SW480 (cell line): ENCODE measurements at places on chromosomes 1 and 21.

DNA sequence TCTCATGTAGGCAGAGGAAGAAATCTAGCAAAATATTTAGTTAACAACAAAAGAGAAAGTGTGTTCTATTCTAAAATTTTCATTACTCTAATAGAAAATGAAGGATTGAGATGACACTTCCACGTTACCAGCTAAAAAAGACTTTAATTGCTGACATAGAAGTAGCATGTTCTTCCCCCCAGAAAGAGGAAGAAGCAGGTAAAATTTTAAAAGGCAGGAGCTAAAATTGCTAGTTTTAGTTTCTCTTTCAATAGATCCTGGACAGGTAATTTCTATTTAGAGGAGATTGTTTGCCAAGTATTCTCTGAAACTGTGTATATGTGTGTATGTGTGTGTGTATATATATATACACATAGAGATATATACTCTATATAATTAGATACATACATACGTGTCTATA lies 248.1 kb upstream of the FMN2 start:
- DNase-seq: no peak

DNA sequence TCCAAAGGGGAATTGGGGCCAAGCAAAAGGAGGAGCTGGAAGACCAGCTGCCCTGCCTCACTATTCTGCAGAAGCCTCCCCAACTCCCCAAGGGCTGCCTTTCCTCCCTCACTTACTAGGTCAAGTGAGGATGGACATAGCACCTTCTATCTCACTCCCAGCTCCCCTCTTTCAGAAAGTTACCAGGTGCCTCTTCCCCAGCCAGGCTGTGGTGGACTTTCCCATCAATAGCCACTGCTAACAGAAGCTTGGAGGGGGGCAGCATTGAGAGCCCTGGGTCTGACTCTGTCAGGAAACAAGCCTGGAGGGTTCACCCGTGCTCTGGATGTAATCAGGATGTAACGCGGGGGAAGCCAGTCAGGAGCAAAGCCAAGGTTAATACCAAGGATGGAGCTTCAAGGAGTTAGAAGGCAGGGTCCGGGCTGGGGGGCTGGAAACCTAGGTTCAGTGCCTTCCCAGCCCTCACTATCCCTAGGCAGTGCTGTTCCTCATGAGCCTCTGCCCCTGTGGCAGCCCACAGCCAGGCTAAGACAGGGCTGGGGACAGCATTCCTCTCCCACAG lies 127.8 kb upstream of the NGF start:
- no peak for DNase-seq

DNA sequence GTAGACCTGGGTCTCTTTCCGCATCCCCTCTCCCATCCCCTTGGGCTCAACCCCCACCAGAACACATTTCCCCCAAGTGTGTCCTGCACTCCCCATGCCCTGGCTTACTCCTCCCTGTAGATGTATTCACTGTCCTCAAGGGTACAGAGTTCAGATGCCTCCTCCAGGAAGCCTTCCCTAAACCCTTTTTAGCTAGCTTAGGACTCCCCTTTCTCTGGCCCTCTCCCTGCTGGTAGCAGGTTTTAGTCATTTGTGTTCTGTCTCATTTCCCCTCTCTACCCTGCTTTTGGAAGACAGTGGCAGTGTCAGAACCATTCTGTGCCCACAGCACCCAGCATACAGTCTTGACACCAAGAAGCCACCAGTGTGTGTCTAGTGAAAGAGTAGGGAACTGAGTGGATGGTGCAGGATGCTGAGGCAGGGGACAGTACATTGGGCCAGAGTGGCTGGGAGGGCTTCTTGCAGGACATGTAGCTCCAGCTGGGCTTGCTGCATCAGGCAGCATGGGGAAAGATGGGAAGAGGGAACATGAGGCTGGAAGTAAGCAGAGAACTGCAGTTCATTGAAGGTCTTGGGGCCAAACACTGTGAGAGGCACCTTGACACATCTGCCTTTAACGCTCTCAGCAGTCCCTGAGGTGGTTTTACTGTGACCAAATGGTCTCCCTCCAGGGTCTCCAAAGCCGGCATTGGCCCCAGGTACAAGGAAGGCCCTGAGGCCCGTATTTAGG lies 2.5 kb downstream of the FOXO6 start:
- no peak for DNase-seq

DNA sequence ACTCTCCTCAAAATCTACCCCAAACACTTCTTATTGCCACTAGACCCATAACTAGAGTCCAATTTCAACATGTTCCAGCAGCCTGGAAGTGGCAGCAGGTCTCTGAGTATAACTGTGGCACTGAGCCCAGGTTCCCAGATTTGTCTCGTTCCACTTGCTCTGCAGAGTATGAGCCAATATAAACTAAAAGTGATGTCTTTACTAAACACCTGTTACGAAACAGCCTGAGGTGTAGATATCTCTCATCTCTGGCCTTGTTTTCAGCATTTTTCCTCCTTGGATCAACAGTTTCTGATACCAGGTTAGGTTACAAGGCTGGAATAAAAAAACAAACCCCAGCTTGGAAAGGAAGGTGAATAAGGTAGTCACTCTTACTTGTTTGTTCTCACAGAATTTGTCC lies 25.2 kb upstream of the PRDX6 start:
- DNase-seq: no peak

GRCh38 chr1:172085317-172085716 lies 244.0 kb downstream of the DNM3 start:
- DNase-seq: no peak

GRCh38 chr21:27464648-27465047 lies 497.8 kb upstream of the ADAMTS5 start:
- peak; percentile 91 for DNase-seq

DNA sequence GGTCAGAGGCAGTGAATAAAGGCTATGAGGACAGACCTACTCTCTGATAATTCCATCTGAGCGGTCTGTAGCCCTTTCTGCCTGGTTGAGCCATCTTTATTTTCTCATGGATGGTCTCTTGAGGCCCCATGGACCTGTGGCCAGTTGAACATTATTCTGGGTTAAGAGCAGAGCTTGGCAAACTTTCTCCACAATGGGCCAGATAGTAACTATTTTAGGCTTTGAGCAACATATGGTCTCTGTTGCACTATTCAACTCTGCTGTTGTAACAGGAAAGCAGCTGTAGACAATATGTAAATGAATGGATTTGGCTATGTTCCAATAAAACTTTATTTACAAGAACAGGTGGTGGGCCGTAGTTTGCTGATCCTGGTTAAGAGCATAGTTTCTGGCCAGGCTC lies 62.7 kb downstream of the KAZN start:
- no peak for DNase-seq

GRCh38 chr1:80540149-80540548 lies 1260.6 kb upstream of the ADGRL2 start:
- no peak for DNase-seq

GRCh38 chr1:230631477-230631876 lies 10.8 kb upstream of the COG2 start:
- DNase-seq: no peak

DNA sequence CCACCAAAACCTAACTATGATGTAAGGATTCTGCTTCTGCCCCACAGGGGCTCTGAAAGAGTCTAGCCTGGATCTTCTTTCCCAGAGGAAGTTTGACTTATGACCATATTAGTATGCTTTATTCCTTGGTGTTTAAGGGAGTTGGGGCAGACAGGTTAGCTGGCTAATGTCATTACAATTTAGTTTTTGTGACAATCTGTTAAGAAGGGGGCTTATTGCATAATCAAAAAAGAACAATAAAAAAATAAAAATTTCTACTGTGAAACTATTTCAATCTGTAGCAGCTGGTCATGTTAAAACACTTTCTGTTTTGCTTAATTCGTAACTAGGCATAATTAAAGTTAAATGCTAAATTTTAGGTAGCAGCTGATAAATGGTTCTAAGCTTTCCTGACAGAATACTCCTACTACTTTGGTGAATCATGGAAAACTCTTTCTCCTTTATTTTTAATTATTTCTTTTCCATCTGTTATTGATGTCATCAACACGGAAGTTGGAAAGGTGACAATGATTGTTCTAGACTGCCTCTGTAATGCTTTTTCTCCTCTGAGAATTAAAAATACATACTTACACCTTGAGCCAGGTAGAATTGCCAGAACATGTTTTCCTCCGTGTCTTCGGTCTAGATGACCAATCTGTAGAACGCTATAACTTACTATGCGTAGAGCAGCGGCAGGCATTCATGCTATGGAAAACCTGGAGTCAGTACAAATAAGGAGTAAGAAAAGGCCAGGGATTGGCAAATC lies 18.6 kb downstream of the DYRK3 start:
- DNase-seq: no peak

DNA sequence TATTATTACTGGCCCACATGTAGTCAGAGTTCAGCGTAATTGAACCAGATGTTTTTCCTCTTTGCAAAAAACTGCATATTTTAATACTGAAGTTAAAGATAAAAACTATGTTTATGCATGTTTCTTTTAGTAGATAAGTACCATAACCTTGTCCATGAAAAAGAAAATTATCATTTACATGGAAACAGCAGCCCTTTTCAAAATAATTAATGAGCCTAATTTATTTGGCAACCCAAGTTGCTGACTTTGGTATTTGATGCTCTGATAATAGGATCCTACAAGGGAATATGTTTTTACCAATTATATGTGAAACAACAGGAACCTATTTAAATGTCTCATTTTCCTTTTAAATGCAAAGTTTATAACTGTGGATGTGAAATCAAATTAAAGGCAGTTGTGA lies 281.3 kb upstream of the C1orf105 start:
- DNase-seq: no peak

- DNase-seq: no peak
These were observed 777.2 kb upstream of the ADAMTS5 start for GRCh38 chr21:27743971-27744564.

- DNase-seq: no peak
These were observed 327.7 kb downstream of the SMYD3 start for GRCh38 chr1:246179401-246179800.

DNA sequence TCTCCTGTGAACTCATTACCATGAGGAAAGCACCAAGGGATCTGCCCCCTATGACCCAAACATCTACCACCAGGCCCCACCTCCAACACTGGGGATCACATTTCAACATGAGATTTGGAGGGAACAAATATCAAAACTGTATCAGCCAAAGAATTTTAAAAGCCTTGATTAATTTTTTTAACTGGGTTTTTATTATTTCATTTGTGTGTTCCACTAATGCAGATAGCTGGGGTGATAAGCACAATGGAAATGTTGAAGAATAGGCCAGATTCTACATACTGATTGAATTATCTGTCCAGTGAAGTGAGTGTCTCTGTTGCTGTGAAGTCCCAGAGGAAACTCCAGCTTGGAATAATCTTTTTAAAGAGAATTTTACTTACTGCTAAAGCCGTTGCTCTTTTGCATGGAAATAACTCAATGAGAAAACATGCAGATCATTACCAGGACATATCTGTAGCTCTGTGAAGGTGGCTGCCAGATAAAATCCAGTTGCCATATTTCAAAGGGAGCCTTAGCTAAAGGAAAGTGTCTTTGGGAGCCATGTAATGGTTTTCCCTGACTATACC lies 44.4 kb upstream of the DHCR24 start:
- no peak for DNase-seq

DNA sequence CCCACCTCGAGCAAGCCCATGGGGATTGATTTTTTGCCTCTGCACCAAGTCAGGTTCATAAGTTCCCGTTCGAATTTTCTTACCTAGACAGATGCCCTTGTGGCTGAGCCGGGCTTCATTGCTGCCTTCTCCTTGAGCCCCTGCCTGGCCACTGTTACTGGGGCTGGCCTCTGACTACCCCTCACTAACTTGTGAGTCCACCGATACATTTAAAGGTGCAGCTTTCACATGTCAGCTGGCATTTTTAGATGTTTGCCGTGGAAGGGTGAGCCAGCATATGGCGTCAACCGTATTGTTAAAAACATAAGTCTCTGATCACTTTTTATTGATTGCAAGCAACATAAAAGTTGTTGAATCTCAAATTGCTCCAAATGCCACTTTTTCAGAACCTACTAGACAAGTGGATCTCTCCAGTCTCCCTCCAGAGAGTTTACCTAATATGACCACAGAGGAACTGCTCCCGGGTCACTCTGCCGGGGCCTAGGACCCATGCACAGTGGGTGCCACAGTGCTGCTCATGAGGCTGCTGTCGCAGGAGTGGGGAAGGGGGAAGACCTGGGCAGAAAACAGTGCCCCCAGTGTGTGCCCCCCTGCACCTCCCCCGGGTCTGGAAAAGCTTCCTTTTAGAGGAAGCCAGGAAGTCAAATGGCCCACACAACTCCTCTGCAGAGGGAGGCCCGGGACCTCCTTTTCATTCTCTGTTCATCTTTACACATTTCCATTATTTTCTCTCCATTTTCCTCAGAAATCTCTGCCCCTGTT lies 18.8 kb downstream of the MX1 start:
- DNase-seq: no peak
